Ovary (tissue), 10 donors: ENCODE measurements at places on chromosomes 5 and 9. TPM values are rescaled to one million over a fixed set of nuclear protein-coding genes. Genes with fewer than 3 reads are reported as not detected.

The C9orf153 gene
- total RNA-seq = not detected

The SLC4A9 gene
- 0.13 TPM for total RNA-seq

The ARHGEF37 gene
- total RNA-seq = 5.2 TPM

The PCDHA7 gene
- total RNA-seq = 0.35 TPM

The ENHO gene
- 0.52 TPM for total RNA-seq

The FAM153A gene
- 5.2 TPM for total RNA-seq
